ENCODE measurements at places on chromosomes 2 and 18.

DNA sequence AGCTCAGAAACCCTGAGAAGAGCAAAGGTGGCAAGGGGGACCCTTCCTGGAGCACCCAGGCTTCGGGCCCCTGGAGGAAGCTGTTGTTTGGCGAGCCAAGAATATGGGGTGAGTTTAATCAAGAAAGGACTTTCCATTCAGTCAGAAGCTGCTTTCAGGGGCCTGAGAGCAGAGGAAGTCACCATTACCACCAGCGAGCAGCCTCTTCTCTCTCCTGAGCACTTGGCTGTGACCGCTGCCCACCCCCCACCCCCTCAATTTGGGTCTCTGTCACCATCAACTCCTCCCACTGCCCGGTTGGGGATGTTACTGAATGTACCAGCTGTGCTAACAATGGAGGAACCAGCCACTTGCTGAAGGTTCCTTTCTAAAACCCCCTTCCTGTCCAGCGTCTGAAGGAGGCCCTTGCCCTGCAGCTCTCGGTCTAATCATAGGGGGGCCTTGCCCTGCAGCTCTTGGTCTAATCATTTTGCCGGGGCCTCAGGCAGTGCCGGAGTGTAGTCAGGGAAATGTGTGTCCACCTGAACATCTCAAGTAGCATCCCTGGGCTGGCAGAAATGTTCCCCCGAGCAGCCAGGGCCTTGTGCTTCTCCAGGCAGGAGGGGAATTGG is 943 bp downstream of the INPP5D start:
- DNase-seq, result no peak

DNA sequence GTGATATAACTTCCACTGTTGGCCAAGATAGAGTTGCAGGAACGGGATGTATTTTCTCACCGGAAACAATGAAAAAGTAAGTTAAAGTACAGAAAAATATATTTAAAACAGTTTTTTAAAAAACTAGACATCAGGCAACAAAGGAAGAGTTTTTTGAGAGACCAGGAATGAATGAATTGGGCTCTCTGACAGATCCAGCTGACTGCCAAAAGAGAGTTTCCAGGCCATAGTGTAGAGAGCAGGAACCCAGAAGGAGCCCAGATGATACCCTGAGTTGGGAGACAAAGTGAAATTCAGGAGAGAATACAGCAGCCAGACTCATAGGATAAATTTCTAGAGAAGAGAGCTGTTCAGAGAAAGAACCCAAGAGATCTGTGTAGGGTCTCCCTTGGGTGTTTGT is 362.6 kb upstream of the SMIM21 start:
- no peak for DNase-seq

GRCh38 chr2:229612384-229612971 is 101.9 kb downstream of the DNER start:
- DNase-seq, result no peak

- no peak for DNase-seq
Measured at GRCh38 chr2:100812573-100812972, 7.4 kb upstream of the NPAS2 start.

GRCh38 chr2:217905395-217905794 is 97.4 kb downstream of the TNS1 start:
- DNase-seq, result no peak

DNA sequence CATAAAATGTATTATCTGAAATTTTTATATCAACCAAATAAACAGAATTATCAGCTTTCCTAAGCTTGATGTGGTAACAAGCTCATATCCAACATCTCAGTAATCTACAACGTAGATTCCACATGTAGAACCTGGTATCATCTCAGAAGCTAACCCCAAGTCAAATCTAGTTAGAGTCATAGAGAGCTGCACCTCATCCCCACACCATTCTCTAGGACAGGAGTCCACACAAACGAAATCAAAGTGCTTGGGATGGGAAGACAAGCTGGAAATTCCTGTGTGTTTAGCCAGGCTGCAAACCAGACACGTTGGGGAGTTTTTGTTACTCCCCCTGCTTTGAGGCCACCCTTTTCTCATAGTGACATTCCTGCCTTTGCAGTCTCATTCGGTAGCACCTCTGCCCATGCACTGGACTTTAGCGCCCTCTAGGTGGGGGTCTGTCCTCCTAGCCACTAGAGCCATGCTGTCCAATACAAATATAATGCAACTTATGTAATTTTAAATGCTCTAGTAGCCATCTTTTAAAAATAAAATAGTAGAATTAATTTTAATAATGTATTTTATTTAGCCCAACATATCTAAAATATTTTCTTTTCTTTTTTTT is 28.1 kb upstream of the SATB2 start:
- DNase-seq, result no peak

GRCh38 chr2:15892151-15892880 is 48.0 kb upstream of the MYCN start:
- no peak for DNase-seq

GRCh38 chr2:216763396-216763795 is 68.0 kb upstream of the IGFBP5 start:
- no peak for DNase-seq

DNA sequence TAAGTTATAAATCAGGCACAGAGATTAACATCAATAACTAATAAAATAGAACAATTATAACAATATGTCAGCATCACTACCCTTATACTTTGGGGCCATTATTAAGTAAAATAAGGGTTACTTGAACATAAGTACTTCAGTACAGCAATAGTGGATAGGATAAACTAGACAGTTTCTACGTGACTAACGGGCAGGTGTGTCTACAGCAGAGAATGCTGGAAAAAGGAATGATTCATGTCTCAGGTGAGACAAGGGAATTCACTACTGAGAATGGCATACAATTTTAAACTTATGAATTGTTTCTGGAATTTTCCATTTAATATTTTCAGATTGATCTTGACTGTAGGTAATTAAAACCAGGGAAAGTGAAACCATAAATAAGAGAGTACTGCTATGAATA is 5.5 kb downstream of the WDR75 start:
- no peak for DNase-seq

DNA sequence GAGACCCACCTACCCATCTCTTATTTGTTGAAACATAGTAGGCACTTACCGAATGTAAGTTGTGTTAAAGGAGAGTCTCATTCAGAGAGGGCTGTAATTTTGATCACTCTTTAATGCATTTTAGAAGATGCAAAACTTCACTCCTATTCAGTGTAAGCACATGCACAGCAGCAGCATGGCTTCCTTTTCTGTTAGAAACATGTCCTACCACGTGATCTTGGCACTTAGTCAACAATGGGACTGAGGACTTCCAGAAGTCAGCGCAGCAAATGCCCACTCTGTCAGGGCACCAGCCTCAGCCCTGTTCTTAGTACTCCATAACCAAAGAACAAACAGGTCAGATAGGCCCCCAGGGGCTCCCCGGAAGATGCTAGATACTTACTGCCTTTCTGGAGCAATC is 456.5 kb downstream of the METTL4 start:
- no peak for DNase-seq

DNA sequence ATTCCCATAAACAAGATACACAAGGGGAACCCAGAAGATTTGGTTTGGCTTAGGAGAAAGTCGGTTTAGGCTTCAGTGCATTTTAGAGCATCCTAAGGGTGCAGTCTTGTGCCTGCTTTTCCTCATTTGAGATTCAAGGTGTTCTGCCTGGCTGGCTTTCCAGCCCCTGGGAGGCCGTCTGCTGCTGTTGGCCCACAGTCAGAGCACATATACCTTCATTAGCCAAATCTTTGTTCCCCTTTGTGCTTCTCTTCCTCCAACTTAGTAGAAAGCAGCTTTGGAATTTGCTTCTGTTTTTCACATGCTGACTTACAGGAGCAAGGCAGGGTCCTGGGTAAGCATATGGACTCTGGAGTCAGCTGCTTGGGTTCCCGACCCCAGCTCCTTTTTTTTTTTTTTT is 477.1 kb upstream of the TCF4 start:
- no peak for DNase-seq
